A172 (cell line): ENCODE measurements at places on chromosomes 3 and 15.
A peak's percentile ranks its signal among the peaks of the same experiment; 100 is the strongest.

GRCh38 chr3:143222505-143222904 lies 102.9 kb downstream of the CHST2 start:
- peak; percentile 8 for DNase-seq

GRCh38 chr15:63874616-63875015 lies 40.9 kb upstream of the HERC1 start:
- no peak for DNase-seq

- no peak for DNase-seq
Observed at GRCh38 chr3:4568841-4569240, 75.7 kb downstream of the ITPR1 start.

GRCh38 chr3:125646581-125646980 lies 51.3 kb upstream of the OSBPL11 start:
- no peak for DNase-seq

GRCh38 chr15:33188641-33189257 lies 5.8 kb downstream of the FMN1 start:
- no peak for DNase-seq

DNA sequence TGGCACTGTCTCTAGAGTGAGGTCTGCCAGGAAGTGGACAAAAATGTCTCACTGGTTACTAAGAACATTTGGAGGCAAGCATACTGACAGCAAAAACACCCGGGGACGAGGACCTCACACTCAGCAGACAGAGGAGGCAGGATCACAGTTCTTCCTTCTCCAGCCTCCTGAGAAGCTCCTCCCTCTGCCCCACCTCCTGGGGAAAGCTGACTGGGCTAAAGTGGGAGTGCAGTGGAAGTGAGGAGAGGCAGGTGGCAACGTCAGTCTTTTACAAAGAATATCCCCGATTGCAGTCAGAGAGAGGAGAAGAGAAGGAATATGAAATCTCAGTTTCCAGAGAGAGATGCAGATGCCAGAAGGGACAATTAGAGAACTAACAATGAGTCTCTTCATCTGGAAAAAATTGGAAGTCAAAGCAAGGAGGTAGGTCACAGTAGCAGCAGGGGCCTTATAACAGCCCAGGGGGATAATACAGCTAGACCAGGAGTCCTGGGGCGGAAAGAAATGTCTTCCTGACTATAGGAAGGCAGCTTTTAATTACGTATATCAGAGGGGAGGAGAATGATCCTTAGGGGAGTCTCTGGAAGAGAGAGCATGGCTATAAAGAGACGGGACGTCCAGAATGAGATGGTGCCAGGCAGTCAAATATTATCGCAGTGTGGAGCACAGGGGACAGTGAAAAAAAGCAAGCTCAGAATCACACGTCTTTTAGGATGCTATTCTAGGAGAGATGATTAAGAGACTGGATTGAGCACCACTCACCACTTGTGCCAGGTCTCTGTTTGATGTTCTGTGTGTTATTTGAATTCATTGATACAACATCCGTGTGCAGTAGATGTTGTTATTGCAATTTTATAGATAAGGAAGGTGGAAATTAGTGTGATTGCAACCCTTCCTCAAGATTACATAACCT lies 47.2 kb downstream of the LEO1 start:
- no peak for DNase-seq

- peak; percentile 92 for DNase-seq
Observed at GRCh38 chr3:14452740-14453710, 50.6 kb downstream of the SLC6A6 start.

DNA sequence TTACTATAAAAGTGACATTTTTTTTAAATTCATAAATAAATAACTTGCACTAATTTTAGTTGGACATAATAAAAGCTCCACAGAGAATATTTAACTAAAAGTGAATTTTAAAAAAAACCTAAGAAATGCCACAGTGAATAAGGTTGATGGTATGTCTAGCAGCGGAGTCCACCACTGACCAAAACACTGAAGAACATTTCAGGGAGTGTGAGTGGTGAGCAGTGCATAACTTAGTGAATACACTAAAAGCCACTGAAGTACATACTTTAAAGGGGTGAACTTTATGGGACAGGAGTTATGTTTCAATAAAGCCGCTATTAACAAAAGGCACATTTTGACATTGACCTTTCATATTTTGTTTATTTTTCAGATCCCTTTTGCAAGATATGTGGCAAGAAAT lies 32.3 kb downstream of the SRP14 start:
- no peak for DNase-seq

- DNase-seq = no peak
Observed at GRCh38 chr15:39594446-39595337, 13.8 kb downstream of the THBS1 start.

- DNase-seq = no peak
Observed at GRCh38 chr3:114619771-114620170, 325.9 kb downstream of the TIGIT start.
